Ascending aorta (tissue), 2 donors: ENCODE measurements at places on chromosomes 3 and 15. TPM values are rescaled to one million over a fixed set of nuclear protein-coding genes. Genes with fewer than 3 reads are reported as not detected.

GRCh38 chr3:132037581-132037980, 2.8 kb upstream of the CPNE4 start:
- DNase-seq: no peak

DNA sequence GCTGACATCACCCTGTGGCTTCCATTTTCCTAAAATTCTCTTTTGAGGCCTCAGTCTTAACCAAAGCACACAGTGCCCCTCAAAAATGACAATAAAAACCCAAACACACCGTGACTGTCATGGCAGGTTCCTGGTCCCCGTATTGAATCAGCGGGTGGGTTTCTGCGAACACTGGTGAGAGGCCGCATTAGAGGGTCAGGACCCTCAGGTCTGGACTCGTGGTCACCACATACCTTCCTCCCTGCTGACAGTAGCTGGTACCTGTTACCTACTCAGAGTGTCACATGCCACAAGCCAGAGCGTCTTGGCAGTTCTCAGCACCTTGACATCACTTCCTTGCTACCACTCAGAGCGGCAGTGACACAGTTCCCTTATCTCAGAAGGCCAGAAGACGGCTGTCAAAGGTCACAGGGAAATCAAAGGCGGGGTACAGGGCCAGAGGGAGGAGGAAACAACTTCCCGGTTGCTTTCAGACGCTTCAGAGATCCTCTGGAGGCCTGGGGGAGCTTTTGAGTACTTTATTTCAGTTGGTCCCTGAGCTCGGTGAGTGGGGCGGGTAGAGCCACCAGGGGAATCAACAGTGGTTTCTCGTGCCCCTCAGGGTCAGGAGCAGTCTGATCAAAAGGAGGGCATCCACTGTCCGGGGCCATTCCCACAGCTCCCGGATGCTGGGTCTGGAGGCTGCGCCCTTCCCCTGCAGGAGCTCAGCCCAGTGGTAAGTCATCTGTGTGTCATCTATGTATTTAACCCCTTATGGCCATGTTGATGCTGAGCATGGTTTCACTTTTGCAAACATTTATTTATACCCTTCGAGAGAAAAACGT, at the start of the genes CCR5AS and CCRL2:
CCR5AS (minus strand) TSS at position 279 of the 824 bp plus-strand sequence.
CCRL2 (plus strand) TSS at position 472 of the 824 bp plus-strand sequence. CDS start 821 bp downstream, outside the sequence.
- no peak for DNase-seq

IQCF5 gene
- not detected for total RNA-seq

GRCh38 chr3:10330319-10330718, 9.4 kb upstream of the SEC13 start:
- DNase-seq: no peak

- no peak for DNase-seq
These were observed 15.4 kb downstream of the MYH15 start for GRCh38 chr3:108494906-108495531.

- DNase-seq: no peak
These were observed 160.2 kb downstream of the PLD1 start for GRCh38 chr3:171649911-171650592.

INO80 gene
- total RNA-seq: 57.8 TPM

DNA sequence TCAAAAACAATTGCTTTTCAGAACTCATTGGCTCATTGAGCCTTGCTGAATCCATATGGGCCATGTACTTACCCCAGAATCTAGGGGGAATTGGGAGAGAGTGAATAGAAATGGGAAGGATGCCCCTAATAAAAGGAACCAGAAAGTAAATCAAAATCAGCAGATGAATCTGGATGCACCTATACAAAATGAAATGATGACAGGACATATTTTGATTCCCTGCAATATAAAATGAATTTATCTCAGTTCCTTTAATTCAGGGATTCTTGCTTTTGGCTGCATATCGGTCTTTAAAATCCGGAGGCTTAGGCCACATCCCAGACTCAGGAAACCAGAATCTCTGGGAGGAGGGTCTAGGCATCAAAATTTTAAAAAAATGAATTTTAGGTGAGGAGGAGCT, 107.7 kb upstream of the NEO1 start:
- no peak for DNase-seq

CX3CR1 gene
- total RNA-seq: not detected

MB21D2 gene
- 0.11 TPM for total RNA-seq

- no peak for DNase-seq
These were observed 116.3 kb downstream of the TMCO5A start for GRCh38 chr15:38050529-38051448.

- no peak for DNase-seq
These were observed 65.2 kb downstream of the FNDC3B start for GRCh38 chr3:172104471-172105072.

- DNase-seq: no peak
These were observed 5.2 kb upstream of the ATP13A3 start for GRCh38 chr3:194492001-194492400.

GRCh38 chr3:73787620-73788019, 162.9 kb upstream of the PDZRN3 start:
- no peak for DNase-seq

- no peak for DNase-seq
These were observed 110.5 kb downstream of the SAMMSON start for GRCh38 chr3:70110066-70110465.

DNA sequence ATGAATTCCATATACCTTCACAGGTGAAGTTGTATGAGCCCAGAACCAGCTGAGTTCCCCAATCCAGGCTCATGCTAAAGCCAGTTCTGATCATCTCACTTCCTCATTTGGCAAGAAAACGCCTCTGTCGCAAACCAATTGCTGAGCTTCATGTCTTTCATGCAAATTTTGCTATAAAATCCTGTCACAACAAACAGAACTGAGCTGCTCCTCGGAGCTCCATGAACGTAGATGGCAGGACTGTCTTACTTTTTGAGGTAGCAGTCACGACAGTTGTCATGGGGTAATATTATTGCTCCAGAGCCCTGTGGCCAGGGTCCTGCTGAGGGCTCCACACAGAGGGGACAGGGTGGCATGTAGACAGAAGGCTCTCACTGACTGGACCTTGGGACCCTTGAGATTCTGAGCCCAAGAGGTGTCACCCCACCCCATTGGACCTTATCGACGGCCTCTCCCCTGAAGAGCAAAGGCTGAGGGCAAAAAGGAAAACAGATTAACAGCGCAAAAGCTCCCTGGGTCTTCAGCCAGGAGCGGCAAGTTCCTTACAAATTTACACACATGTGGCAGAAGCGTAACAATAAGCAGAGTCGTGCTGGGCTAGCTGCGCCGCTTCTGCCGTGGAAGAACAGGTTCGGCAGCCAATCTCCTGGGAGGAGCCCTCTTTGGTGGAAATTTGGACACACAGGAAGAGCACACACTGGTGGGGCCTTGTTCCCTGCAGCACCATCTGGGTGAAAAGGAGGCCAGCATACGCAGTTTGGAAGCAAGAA, 249.2 kb downstream of the OPA1 start:
- no peak for DNase-seq

- no peak for DNase-seq
These were observed 19.0 kb downstream of the ACAA1 start for GRCh38 chr3:38117748-38118420.

DNA sequence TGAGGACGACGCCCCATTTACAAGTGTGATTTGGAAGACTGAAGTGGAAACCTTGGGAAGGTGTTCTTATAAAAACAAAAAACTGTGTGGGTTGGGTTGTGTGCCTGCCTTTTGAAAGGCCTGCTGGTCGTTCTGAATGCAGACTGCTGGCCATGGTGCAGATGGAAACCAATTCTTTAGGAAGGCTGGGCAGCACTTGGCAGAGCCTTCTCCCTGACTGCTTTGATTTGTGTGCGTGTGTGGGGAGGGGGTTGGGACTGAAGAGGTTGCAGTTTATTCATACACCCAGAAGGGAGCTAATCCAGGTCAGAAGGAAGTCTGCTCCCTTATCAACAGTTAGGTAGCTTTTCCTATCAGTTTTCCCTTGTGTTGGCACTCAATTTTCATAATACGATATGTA, 288.7 kb downstream of the SOX2 start:
- no peak for DNase-seq

DNA sequence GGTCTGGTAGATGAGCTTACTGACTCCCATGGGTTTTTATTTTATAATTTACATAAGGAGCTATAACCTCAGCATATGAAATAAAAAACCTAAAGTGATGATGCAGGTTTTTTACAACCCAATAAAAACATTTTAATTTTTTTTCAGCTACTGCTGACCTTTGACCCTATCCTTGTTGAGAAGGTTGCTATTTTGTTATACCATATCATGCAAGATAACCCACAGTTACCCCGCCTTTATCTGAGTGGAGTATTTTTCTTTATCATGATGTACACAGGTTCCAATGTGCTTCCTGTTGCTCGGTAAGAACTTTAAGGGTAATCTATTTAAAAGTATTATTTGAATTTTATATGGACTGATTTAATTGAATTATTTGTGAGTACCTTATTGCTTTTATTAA, 70.8 kb downstream of the DNAJC13 start:
- no peak for DNase-seq

GRCh38 chr3:194671511-194671899, 486 bp downstream of the LSG1 start:
- DNase-seq: no peak

GRCh38 chr3:25944329-25944728, 154.4 kb downstream of the OXSM start:
- DNase-seq: no peak

PLD1 gene
- 8.8 TPM for total RNA-seq

DNA sequence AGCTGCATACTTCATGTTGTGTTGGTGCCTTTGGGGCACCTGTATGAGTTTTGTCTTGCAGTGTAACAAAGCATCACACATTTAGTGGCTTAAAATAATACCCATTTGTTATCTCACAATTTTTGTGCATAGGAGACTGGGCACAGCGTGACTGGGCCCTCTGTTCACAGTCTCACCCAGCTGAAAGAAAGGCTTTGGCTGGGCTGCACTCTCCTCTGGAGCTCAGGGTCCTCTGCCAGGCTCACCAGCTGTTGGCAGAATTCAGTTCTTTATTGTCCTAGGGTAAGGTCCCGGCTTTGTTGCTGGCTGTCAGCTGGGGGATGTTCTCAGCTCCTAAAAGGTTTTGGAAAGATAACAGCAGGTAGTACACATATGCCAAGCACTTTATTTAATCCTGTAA, 263.3 kb downstream of the CLSTN2 start:
- no peak for DNase-seq

DNA sequence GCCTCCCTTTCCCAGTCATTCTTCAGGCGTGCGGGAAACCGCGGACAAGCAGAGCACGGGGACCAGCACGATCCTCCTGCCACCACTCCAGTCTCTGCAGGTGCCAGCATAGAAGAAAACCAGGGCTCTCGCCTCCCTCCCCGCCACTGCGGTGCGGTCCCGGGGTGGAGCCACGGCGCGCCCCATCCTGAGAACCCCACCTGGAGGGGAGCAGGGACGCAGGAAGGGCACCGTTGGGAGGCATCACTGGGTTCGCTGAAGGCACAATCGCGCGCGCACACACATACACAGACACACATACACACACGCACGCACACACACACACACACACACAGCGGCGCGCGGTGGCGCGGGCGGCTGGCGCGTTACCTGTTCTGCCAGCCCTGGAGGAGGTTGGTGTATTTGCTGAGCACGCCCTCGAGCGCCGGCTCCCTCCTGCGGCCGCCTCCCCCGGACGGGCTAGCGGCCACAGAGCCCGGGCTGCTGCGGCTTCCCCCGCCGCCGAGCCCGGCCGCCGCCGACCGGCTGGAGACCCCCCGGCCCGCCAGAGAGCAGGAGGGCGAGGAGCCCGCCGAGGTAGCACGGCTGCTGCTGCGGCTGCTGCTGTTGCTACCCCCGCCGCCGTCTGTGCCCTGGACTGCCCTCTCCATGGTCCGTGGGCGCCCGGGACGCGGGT, 394 bp downstream of the OSBPL10 start:
- DNase-seq: no peak

- no peak for DNase-seq
These were observed 161.9 kb upstream of the ATP11B start for GRCh38 chr3:182631183-182632076.

- no peak for DNase-seq
These were observed 1.9 kb upstream of the ARL6IP5 start for GRCh38 chr3:69082805-69083204.

DNA sequence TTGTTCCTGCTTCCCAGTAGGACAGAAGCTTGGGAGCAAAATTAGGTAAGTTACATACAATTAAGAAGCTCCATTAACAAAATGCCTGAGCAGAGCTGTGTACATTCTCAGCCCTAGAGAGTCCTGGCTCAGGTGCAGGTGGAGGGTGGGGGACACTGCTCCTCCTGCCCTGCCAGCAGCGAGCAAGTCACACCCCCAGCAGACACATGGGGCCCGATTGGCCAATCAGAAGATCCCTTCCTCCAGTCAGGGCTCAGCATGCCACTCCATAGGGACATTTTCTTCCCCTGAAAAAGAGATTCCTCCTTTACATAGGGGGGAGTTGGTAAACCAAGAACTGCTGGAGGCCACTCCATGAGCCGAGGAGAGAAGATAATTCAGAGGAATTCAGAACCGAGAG, 62.1 kb downstream of the PLXNA1 start:
- DNase-seq: no peak

DNA sequence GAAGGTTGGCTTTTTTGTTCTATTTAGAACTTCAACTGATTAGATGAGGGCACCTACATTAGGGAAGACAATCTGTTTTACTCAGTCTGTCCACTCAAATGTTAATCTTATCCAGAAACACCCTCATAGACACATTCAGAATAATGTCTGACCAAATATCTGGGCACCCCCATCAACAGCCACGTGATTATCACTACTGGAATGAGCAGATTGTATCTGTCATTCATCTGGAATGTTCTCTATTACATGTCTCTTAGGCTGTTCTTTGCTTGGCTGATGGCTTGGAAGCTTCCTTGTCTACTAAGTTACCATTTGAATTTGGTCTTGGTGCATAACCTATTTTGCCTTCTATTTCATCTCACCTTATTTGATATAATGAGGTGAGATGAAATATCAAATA, 15.7 kb upstream of the LRRC58 start:
- DNase-seq: no peak

A4GNT gene
- not detected for total RNA-seq

DNA sequence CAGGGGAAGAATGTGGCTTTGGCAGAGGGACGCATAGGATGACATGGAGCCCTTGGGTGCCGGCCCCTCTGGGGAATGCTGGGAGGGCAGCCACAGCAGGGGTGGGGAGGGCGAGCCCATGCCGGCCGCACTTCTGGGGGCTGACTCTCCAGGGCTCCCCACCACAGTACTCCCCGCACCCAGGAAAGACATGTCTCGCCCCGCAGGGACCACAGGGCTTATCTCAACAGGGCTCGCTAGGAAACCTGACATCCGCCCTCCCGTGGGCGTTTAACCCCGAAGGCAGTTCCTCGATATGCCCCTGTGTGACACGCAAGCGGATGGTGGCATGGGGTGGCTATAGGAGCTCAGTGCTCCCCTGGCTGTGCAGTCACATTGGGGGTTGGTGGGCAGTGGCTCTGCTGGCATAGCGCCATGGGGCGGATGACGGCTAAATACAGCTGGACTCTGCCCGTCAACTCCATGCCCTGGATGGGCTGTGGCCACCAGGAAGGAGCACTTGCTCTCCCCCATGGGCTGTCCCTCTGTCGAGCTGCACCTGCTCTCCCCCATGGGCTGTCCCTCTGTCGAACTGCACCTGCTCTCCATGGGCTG, 141.4 kb downstream of the ADAMTS17 start:
- DNase-seq: no peak

- DNase-seq: no peak
These were observed 110.3 kb downstream of the OXSM start for GRCh38 chr3:25900161-25900560.
